T-helper 2 cell (primary cell): ENCODE measurements at places on chromosomes 7 and 10.

- DNase-seq: no peak
These were observed 7.8 kb upstream of the RBM28 start for GRCh38 chr7:128351296-128352152.

DNA sequence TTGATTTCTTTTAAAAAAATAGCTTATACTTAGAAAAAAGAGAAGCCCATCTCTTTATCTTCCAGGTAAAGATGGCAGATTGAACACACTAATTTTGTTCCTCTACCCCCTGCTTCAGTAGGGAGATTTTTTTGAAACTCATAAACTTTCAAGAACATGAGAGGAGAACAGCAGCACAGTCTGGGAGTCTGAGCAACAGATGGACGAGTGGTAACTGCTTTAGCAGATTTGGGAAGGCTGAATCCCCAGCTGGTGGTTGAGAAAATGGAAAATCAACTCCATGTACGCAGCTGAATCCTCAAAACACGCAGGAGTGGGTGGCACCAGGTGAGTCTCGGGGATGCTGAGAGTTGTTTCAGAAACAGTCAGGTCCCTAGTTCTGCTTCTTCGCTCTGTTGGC is 114.6 kb upstream of the CTBP2 start:
- no peak for DNase-seq

- DNase-seq: no peak
These were observed 50.6 kb downstream of the PRPF18 start for GRCh38 chr10:13637303-13637856.

DNA sequence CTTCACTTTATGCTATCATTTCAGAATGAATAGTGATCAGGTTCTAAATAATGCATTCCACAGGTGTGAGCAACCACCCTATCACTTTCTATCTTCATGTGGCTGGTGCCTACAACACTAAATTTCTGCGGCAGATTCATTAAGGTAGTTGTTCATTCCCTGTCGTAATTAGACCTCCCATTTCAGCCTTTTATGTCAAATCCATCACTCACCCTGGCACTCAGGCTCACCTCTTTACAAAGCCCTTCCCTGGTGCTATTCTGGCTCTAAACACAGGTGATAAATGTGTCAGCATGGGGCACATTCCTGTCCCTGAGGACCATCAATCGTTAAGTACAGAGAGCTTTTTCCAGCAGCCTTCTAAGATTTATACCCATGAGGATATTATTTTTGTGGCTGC is 300.0 kb upstream of the C7orf33 start:
- DNase-seq: no peak

- DNase-seq: no peak
These were observed 755.2 kb upstream of the SORCS1 start for GRCh38 chr10:107919626-107920235.
